ENCODE measurements at places on chromosomes 11 and 22. TPM values are rescaled to one million over a fixed set of nuclear protein-coding genes. Genes with fewer than 3 reads are reported as not detected.

Gene NAALADL1
- 4.1 TPM for total RNA-seq

Gene OR4A16
- 4.8 TPM for total RNA-seq

Gene KDM4D
- total RNA-seq = 6.0 TPM

Gene TP53AIP1
- 3.4 TPM for total RNA-seq

Gene DSCAML1
- 1.4 TPM for total RNA-seq

Gene ADM
- total RNA-seq = 31.5 TPM

Gene DGCR2
- 47.4 TPM for total RNA-seq

Gene OVCH2
- 3.4 TPM for total RNA-seq

Gene KRTAP5-10
- not detected for total RNA-seq

Gene CATSPER1
- 0.48 TPM for total RNA-seq

Gene OR51B5
- 17.1 TPM for total RNA-seq

Gene EHF
- total RNA-seq = 6.3 TPM

Gene MN1
- 9.9 TPM for total RNA-seq

Gene CD3G
- 1.9 TPM for total RNA-seq

Gene FOLR3
- total RNA-seq = not detected

Gene CADM1
- total RNA-seq = 68.1 TPM

Gene MMP8
- 1.4 TPM for total RNA-seq

Gene TMEM126B
- 45.7 TPM for total RNA-seq

Gene LIF
- 1.7 TPM for total RNA-seq

Gene GGT1
- 4.8 TPM for total RNA-seq

Gene SLN
- not detected for total RNA-seq

Gene PRG3
- total RNA-seq = 5.5 TPM

Gene PATZ1
- total RNA-seq = 9.1 TPM

Gene RELT
- 8.4 TPM for total RNA-seq

Gene APOL4
- 3.9 TPM for total RNA-seq

Gene RAB38
- 27.7 TPM for total RNA-seq

Gene TNNT3
- total RNA-seq = 89.1 TPM

Gene JAML
- 18.8 TPM for total RNA-seq

Gene SLC37A4
- 18.5 TPM for total RNA-seq

Gene MYRF
- total RNA-seq = 14.2 TPM

Gene BIK
- not detected for total RNA-seq

Gene BCR
- total RNA-seq = 27.0 TPM

Gene SPON1
- total RNA-seq = 328 TPM

Gene OR2AG2
- 4.3 TPM for total RNA-seq

Gene NRGN
- not detected for total RNA-seq

Gene INS
- not detected for total RNA-seq

Gene SCO2
- not detected for total RNA-seq

Gene ALDH3B1
- 19.0 TPM for total RNA-seq

Gene ACTN3
- not detected for total RNA-seq

Gene KRTAP5-1
- not detected for total RNA-seq

Gene SAA4
- not detected for total RNA-seq

Gene C11orf86
- total RNA-seq = not detected

Gene P2RY6
- total RNA-seq = not detected

Gene ABCG4
- 0.96 TPM for total RNA-seq

Gene TFIP11
- total RNA-seq = 42.6 TPM

Gene KCTD14
- 0.48 TPM for total RNA-seq

Gene GTSE1
- 3.4 TPM for total RNA-seq
